ENCODE measurements at places on chromosomes 16 and 17.

DNA sequence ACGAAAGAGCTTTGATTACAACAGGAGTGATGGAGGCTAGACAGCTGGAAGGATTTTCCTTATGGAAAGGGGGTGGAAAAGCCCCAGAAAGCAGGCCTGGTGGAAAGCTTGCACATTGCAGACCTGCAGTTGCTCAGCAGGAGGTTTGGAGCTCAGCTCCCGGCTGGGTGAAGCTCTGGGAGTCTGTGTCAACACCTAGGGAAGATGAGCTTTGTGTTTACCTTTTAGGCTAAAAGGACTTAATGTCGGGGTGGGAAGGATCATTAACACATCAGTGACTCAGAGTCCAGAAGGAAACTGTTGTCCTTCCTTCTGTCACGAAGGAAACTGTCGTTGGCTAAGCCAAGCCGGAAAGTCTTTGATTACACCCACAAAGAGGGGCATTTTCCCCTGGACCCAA lies 48.2 kb downstream of the RAP1GAP2 start:
- H3K4me3 ChIP-seq, result no peak overlapping the region
- no peak overlapping the region for H3K27ac ChIP-seq
- H3K36me3 ChIP-seq, result no peaks in the 10 kb centered on the region
- no peak for DNase-seq
- H3K27me3 ChIP-seq, result no peaks in the 10 kb centered on the region

GRCh38 chr16:84641643-84642358 lies 6.5 kb upstream of the KLHL36 start:
- peak overlapping the region; percentile 37 for H3K27ac ChIP-seq
- no peaks in the 10 kb centered on the region for H3K36me3 ChIP-seq
- no peak overlapping the region for H3K4me3 ChIP-seq
- DNase-seq, result no peak
- no peaks in the 10 kb centered on the region for H3K27me3 ChIP-seq

GRCh38 chr16:4966736-4967453 lies 8.8 kb downstream of the SEC14L5 start:
- H3K4me3 ChIP-seq, result no peak overlapping the region
- H3K27ac ChIP-seq, result no peak overlapping the region
- no peaks in the 10 kb centered on the region for H3K4me1 ChIP-seq
- H3K27me3 ChIP-seq, result no peaks in the 10 kb centered on the region

DNA sequence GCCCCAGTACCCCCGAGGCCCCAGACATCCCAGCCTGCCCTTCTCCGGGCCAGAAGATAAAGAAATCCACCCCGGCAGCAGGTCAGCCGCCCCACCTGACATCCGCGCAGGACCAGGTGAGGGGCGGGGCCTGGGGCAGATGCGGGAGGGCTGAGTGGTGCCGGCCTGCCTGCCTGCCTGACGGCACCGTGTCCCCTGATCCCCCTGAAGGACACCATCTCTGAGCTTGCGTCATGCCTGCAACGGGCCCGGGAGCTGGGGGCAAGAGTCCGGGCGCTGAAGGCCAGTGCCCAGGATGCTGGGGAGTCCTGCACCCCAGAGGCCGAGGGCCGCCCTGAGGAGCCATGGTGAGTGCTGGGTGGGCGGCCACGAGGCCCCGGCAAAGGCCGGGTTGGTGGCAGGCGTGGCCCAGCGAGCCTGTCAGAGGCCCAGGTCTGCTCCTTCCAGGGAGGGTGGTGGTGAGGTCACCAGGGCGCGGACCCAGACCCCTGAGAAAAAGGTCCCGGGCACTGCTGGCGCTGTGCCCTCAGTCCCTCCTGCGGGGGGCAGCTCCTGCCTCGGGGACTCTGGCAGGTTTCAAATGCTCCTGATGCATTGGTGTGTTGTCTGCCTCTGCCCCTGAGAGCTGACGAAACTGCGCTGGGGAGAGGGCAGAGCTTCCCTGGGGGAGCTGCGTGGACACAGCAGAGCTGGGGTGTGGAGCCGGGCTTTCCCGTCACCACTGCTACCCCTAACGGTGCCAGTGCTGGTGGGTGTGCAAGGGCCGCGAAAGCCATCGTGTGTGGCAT lies 1.2 kb downstream of the CDT1 start:
- no peak overlapping the region for H3K27ac ChIP-seq
- DNase-seq, result peak; percentile 81
- H3K4me1 ChIP-seq, result peaks cover 24% of the 10 kb centered on the region

DNA sequence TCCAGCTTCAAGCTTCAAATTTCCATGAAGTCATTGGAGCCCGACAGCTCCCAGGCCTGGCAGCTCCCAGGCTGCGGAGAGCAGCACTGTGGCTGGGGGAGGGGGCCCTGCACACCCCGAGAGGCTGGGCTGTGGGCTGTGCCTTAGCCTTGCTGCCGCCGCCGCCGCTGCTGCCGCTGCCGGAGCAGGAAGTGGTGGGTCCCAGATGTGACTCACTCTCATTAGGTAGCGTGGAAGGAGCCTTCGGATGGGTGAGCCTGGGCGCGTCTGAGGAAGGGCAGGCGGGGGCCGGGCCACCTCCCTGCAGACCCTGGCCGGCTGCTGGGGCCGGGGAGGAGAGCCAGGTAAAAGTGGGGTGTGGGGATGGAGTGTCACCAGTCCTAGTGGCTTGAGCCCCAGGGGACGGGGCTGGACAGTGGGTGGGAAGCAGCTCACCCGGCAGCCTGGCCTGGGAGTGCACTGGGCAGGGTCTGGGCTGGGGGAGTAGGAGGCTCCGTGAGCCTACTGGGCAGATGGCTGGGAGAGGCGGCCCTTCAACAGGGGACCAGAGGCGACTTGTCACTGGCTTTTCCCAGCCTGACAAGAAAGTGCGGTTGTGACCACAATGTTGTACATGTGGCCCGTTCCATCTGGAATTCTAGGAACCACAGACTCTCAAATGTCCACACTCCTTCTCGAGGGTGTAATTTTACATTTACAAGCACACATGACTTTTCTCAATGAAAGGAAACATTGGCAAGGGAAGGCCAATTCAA lies at the start of gene ADCY7:
Gene ADCY7 (plus strand): TSS at position 215 of the 755 bp plus-strand sequence. CDS start 21,629 bp downstream, outside the sequence.
- peak within 1 kb of the TSS; percentile 43 for H3K4me3 ChIP-seq
- H3K27ac ChIP-seq, result peak within 1 kb of the TSS; percentile 54
- peak; percentile 93 for DNase-seq
- peaks cover 52% of the 10 kb centered on the region for H3K4me1 ChIP-seq

GRCh38 chr17:77210946-77211541 lies 70.3 kb downstream of the SEC14L1 start:
- H3K4me1 ChIP-seq, result peaks cover 27% of the 10 kb centered on the region
- no peak overlapping the region for H3K4me3 ChIP-seq
- no peaks in the 10 kb centered on the region for H3K27me3 ChIP-seq
- DNase-seq, result no peak
- H3K36me3 ChIP-seq, result peaks cover 93% of the 10 kb centered on the region

GRCh38 chr17:71472809-71473789 lies 647.7 kb upstream of the SOX9 start:
- no peaks in the 10 kb centered on the region for H3K36me3 ChIP-seq
- H3K4me3 ChIP-seq, result no peak overlapping the region
- no peaks in the 10 kb centered on the region for H3K4me1 ChIP-seq
- H3K27me3 ChIP-seq, result no peaks in the 10 kb centered on the region
- H3K27ac ChIP-seq, result no peak overlapping the region

All from upper lobe of left lung (tissue), 6 donors.